ENCODE measurements at places on chromosomes 11 and 22. TPM values are rescaled to one million over a fixed set of nuclear protein-coding genes. Genes with fewer than 3 reads are reported as not detected.
A peak's percentile ranks its signal among the peaks of the same experiment; 100 is the strongest.

DNA sequence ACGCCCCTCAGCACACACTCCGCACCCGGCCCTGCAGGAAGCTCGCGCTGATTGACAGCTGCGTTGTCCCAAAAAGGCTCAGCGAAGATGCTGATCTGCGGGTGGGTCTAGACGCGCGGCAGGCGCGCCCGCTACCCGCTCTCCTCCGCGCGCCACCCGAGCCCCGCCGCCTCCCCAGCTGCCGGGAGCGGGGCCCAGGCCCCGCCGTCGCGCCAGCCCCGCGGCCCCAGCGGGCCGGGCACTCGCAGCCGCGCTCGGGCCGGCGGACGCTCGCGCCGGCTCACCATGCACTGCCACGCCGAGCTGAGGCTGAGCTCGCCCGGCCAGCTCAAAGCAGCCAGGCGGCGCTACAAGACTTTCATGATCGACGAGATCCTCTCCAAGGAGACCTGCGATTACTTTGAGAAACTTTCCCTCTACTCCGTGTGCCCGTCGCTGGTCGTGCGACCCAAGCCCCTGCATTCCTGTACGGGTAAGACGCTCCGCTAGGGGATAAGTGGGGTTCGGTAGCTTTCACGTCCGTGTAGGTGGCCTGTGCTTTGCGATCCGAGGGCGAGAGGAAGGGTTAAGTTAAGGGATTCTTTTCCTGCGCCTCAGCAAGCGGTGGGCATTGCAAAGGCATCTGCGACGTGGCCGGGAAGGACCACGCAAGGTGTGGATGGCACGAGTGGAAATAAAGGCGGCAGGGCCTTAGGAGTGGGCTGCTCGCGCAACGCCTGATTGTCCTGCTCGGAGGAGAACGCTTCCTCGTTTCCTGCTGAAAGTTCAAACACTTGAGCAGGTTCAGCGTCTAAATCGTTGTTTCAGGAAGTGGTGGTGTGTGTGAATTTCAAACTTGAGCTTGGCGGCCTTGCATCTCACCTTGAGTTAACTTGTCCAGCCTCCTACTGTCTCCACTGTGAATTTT, at the start of gene BARX2:
Gene BARX2 (plus strand): TSS at position 98 of the 907 bp plus-strand sequence. CDS start 188 bp downstream, at position 286.
- peaks cover 100% of the 10 kb centered on the region for H3K27me3 ChIP-seq
- peak within 1 kb of the TSS; percentile 56 for H3K4me3 ChIP-seq
- H3K36me3 ChIP-seq, result no peaks in the 10 kb centered on the region

- peaks cover 70% of the 10 kb centered on the region for H3K36me3 ChIP-seq
- no peak for DNase-seq
- peaks cover 46% of the 10 kb centered on the region for H3K4me1 ChIP-seq
- H3K27ac ChIP-seq, result peak overlapping the region; percentile 27
Measured at GRCh38 chr11:19187114-19187832, 14.5 kb downstream of the CSRP3 start.

- H3K27ac ChIP-seq, result no peak overlapping the region
- H3K36me3 ChIP-seq, result no peaks in the 10 kb centered on the region
Measured at GRCh38 chr22:43345761-43346301, 2.7 kb upstream of the SCUBE1 start.

- H3K27me3 ChIP-seq, result no peaks in the 10 kb centered on the region
- H3K4me3 ChIP-seq, result no peak overlapping the region
- no peaks in the 10 kb centered on the region for H3K36me3 ChIP-seq
- H3K4me1 ChIP-seq, result peaks cover 23% of the 10 kb centered on the region
Measured at GRCh38 chr11:86511086-86511551, 136.4 kb downstream of the CCDC81 start.

MS4A4E gene
- total RNA-seq, result 0.93 TPM

GAB4 gene
- not detected for total RNA-seq

DNA sequence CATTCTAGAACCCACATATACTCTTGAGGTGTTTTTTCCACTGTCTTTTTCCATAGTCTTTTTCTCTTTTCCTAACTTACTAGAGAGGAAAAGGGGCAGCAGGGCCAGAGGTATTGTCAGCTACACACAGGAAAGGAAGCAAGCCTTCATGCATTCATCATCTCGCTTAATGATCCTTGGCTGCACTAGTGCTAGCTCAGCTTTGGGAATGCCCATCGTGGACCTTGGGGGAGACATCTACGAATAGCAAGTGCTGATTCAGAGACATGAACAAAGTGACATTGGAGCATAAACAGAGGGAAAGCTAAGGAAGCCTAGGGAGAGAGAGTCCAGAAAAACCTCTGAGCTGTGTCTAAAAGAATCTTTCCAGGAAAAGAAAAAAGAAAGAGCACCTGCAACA, 466.3 kb upstream of the ARHGAP42 start:
- H3K36me3 ChIP-seq, result no peaks in the 10 kb centered on the region
- no peak overlapping the region for H3K4me3 ChIP-seq
- no peak for DNase-seq

- peak overlapping the region; percentile 96 for H3K27ac ChIP-seq
- H3K4me3 ChIP-seq, result peak overlapping the region; percentile 63
- peaks cover 13% of the 10 kb centered on the region for H3K36me3 ChIP-seq
- peaks cover 100% of the 10 kb centered on the region for H3K4me1 ChIP-seq
- DNase-seq, result peak; percentile 77
Measured at GRCh38 chr11:118911880-118912741, 13.6 kb downstream of the BCL9L start.

CCDC15 gene
- total RNA-seq, result 0.25 TPM

GRCh38 chr11:71252770-71253730, 673 bp upstream of the SHANK2 start:
- H3K36me3 ChIP-seq, result no peaks in the 10 kb centered on the region
- no peak for DNase-seq
- peaks cover 30% of the 10 kb centered on the region for H3K4me1 ChIP-seq
- peaks cover 99% of the 10 kb centered on the region for H3K27me3 ChIP-seq
- H3K4me3 ChIP-seq, result peak overlapping the region; percentile 57
- H3K27ac ChIP-seq, result no peak overlapping the region

GRCh38 chr11:113871336-113871735, 4.0 kb downstream of the USP28 start:
- H3K4me1 ChIP-seq, result peaks cover 74% of the 10 kb centered on the region
- H3K27me3 ChIP-seq, result no peaks in the 10 kb centered on the region
- no peak for DNase-seq
- peak overlapping the region; percentile 97 for H3K27ac ChIP-seq
- peaks cover 16% of the 10 kb centered on the region for H3K36me3 ChIP-seq
- H3K4me3 ChIP-seq, result peak overlapping the region; percentile 90

- H3K27me3 ChIP-seq, result no peaks in the 10 kb centered on the region
- no peak overlapping the region for H3K4me3 ChIP-seq
- DNase-seq, result no peak
- H3K36me3 ChIP-seq, result no peaks in the 10 kb centered on the region
- H3K4me1 ChIP-seq, result no peaks in the 10 kb centered on the region
Measured at GRCh38 chr11:99176430-99176829, 155.7 kb downstream of the CNTN5 start.

BTBD18 gene
- not detected for total RNA-seq

DNA sequence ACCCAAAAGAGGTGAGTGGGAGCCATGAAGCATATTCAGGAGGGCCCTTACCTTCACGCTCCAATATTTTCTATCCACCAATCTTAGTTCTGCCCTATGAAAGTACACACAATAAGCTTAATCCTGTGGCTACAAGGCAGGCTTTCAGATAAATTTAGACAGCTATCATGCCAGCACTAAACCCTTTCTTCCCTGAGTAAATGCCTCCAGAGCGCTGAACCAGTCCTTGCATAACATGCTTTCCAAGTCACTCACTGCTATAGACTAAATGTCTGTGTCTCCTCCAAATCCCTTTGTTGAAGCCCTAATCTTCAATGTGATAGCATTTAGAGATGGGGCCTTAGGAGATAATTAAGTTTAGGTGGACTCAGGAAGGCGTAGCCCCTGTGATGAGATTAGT, 50.3 kb upstream of the FIBIN start:
- no peak overlapping the region for H3K4me3 ChIP-seq
- H3K27me3 ChIP-seq, result no peaks in the 10 kb centered on the region
- H3K4me1 ChIP-seq, result peaks cover 3% of the 10 kb centered on the region
- no peaks in the 10 kb centered on the region for H3K36me3 ChIP-seq

GRCh38 chr22:38305471-38306448, 11.5 kb downstream of the CSNK1E start:
- no peaks in the 10 kb centered on the region for H3K27me3 ChIP-seq
- peaks cover 99% of the 10 kb centered on the region for H3K4me1 ChIP-seq
- H3K27ac ChIP-seq, result peak overlapping the region; percentile 98

DNA sequence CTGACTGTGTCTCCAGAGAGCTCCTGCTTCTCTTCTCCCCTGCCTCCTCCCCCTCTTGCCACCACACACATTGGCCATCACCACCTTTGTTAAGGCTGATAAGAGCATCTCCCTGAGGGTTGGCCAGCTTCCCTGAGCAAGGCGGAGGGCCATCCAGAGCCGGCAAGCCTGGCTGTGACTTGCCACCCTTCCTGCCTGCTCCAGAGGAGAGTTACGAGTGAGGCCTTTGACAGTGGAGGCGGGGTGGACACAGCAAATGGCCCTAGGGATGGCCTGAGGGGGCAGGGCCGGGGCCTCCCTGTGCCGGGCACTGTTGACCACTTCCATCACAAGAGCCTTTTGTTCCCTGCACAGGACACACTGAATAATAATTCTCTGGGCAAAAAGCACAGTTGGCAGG, 5.4 kb downstream of the FREY1 start:
- no peak overlapping the region for H3K27ac ChIP-seq
- H3K27me3 ChIP-seq, result no peaks in the 10 kb centered on the region
- H3K36me3 ChIP-seq, result peaks cover 6% of the 10 kb centered on the region

GRCh38 chr22:42704896-42705295, 15.8 kb downstream of the A4GALT start:
- peaks cover 82% of the 10 kb centered on the region for H3K4me1 ChIP-seq
- H3K36me3 ChIP-seq, result peaks cover 19% of the 10 kb centered on the region
- H3K27ac ChIP-seq, result peak overlapping the region; percentile 96
- no peak for DNase-seq

DNA sequence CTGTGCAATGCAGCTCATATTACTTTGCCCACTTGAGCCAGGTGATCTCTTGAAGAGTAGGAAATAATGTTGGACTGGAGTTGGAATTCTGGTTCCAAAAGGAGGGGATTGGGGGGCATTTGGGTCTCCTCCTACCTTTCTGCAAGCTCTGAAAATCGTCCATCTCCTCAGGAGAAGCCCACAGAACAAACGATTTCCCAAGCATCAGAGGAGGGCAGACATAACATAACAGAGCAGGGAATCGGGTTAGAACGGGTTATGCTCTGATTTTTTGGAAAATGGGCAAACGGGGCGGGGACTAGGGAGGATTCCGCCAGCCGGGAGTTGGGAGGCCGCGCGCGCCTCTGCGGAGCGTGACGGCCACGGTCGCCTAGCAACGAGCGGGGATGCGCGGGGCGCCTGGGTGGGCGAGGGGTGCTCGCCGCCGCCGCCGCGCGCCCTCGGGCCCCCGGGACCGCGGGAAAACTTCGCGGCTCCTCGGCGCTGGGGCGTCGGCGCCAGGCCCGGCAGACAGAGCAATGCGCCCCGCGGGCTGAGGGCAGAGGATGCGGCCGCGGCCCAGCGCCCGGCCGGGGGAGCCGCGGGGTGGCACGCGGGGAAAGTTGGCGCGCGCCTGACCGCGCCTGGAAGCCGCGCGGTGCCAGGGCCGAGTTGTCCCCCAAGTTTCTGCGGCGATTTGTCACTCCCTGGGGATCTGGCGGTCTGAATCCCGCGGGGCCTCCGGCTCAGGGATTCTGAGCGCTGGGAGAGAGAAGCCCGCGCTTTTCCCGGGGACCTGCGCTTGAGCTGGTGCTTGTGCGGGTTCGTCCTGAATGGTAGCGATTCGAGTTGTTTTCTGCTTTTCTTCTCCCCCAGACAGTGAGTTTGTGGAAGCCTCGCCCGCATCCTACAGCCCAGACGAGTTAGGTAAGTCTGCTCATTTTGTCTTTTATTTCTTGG, 27.8 kb upstream of the AMOTL1 start:
- DNase-seq, result peak; percentile 59
- no peaks in the 10 kb centered on the region for H3K36me3 ChIP-seq
- H3K27me3 ChIP-seq, result peaks cover 8% of the 10 kb centered on the region
- H3K4me3 ChIP-seq, result peak overlapping the region; percentile 76

RIMBP3B gene
- not detected for total RNA-seq

GRCh38 chr11:855330-855674, 12.7 kb downstream of the TSPAN4 start:
- H3K4me1 ChIP-seq, result peaks cover 82% of the 10 kb centered on the region
- no peak for DNase-seq
- no peak overlapping the region for H3K4me3 ChIP-seq
- no peaks in the 10 kb centered on the region for H3K27me3 ChIP-seq

SPON1 gene
- total RNA-seq, result 9.4 TPM

DNA sequence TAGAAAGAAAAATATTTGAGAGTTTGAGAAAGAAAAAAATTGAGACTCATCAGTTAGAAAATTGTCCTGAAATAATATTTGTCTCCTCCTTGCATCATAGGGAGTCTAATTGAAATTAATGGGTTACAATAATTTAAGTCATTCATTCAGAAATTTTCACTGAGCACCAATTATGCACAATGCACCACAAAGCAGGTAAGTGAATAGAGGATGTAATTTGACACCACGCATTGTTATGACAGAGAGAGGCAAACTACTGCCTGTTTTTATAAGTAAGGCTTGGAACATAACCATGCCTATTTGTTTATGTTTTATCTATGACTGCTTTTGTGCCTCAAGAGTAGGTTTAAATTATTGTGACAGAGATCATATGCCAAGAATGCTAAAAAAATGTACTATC, 537.9 kb upstream of the FAT3 start:
- H3K4me3 ChIP-seq, result no peak overlapping the region
- H3K4me1 ChIP-seq, result no peaks in the 10 kb centered on the region
- H3K27ac ChIP-seq, result no peak overlapping the region
- no peaks in the 10 kb centered on the region for H3K27me3 ChIP-seq

DNA sequence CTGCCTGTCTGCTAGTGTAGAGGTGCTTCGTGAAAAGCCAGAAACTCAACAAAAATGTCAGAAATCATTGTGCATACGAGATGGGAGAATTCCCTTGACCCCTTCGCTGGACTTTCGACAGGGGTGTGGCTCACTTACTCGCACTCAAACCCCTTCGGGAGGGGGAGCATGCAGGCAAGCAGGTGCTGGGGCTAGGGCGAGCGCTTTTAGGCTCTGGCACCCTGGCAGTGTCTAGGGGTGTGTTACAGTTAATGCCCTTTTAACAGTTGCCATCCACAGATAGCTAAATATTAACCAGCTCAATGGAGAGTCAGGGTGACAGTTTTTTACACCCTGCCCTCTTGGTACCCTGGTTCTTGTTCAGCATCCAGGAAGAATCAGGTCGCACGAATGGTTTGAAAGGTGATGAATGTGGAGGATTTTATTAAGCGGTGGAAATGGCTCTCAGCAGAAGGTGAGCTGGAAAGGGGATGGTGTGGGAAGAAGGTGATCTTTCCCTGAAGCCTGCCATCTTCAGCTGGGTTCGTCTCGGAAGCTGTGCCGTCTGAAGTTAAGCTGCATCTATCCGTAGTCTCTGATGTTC, 59.6 kb upstream of the SHANK2 start:
- no peaks in the 10 kb centered on the region for H3K36me3 ChIP-seq
- H3K27ac ChIP-seq, result no peak overlapping the region
- no peak for DNase-seq
- H3K27me3 ChIP-seq, result peaks cover 36% of the 10 kb centered on the region
- no peak overlapping the region for H3K4me3 ChIP-seq

DNA sequence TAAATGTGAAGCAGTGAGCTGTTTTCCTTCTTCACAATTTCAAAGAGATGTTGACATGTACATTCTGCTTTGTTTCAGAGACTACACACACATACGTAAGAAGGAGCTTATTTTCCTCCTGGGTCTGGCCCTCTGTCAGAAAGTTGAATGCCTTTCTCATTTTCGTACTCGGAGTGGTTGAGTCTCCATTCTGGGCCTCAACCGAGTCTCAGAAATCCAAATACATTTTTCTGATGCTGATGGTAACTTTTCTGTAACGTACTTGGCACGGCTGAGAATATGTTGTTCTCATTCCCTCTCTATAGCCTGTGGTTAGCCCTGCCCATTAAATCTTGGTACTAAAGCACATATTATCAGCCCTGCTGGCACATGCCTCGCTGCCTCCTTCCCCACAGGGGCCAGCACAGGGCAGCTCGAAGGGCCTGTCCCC, 25.3 kb downstream of the PARVA start:
- no peak overlapping the region for H3K4me3 ChIP-seq
- H3K36me3 ChIP-seq, result no peaks in the 10 kb centered on the region
- peaks cover 78% of the 10 kb centered on the region for H3K4me1 ChIP-seq
- no peaks in the 10 kb centered on the region for H3K27me3 ChIP-seq
- no peak for DNase-seq
- peak overlapping the region; percentile 82 for H3K27ac ChIP-seq
